Right kidney (tissue), 9 donors: ENCODE measurements at places on chromosomes 11 and 22.

- DNase-seq, result no peak
These were observed 629.5 kb downstream of the NTM start for GRCh38 chr11:131999955-132000354.

- no peak for DNase-seq
These were observed 11.8 kb downstream of the RFPL1 start for GRCh38 chr22:29450222-29450621.

DNA sequence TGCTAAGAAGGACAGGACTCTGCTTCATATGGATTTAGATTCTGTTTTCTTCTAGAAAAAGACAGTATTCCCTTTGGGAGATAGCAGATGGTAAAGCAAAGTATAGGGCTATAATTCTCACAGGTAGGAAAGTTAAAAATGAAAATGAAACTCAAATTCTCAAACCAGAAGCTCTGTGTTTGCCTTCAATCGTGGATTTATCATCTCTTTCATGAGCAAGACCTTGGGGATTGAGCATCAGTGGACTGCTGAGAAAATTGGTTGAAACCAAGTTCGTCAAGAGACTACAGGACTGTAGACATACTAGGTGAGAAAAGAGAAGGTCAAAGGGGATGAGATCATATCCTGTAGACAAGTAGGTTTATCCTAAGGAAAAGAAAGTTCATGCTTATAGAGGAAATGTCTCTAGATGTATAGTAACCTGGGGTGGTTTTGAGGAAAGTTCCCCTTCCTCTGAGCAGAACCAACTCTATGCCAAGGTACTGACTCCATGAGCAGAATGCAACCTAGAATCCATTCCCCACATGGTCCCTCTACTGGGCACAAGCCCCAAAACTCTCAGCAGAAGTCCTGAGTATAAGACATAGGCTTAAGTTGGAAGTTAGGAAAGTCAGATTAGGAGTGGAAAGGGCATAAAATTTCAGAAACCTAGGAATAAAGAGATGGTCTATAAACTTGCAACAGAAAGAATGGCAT lies 46.5 kb downstream of the SLC5A12 start:
- no peak for DNase-seq

DNA sequence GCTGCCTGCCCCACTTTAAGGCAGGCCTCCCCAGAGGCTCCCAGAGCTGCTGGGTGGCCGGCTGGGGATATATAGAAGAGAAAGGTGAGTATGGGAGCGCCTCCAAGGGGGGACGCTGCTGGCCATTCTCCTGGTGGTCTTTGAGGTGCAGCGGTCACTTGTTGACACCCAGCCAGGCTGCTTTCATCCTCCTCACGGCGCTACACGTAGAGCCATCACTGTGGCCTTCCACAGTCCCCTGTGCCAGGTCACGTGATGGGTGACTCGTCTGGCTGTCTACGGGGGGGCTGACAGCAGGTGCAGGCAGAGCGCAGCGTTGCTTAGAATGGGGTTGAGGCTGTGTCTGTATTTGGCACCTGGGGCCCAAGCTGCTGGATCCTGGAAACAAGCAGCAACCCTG lies 1.9 kb downstream of the ACR start:
- DNase-seq, result no peak

DNA sequence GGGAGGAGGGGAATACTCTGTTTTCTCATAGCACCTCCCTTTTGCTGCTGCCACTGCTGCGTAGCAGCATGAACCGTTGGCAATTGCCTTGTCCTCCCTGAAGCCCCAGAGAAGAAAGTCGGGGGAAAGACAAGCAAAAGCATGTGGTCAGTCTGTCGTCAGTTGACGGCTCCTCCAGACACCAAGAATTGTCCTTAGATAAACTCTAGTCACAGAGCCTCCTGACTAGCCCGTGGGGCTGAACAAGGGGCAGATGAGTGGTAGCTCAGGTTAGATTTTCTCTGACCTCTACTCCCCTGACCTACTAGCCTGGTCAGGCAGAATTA lies 126.4 kb upstream of the HSD17B12 start:
- no peak for DNase-seq

DNA sequence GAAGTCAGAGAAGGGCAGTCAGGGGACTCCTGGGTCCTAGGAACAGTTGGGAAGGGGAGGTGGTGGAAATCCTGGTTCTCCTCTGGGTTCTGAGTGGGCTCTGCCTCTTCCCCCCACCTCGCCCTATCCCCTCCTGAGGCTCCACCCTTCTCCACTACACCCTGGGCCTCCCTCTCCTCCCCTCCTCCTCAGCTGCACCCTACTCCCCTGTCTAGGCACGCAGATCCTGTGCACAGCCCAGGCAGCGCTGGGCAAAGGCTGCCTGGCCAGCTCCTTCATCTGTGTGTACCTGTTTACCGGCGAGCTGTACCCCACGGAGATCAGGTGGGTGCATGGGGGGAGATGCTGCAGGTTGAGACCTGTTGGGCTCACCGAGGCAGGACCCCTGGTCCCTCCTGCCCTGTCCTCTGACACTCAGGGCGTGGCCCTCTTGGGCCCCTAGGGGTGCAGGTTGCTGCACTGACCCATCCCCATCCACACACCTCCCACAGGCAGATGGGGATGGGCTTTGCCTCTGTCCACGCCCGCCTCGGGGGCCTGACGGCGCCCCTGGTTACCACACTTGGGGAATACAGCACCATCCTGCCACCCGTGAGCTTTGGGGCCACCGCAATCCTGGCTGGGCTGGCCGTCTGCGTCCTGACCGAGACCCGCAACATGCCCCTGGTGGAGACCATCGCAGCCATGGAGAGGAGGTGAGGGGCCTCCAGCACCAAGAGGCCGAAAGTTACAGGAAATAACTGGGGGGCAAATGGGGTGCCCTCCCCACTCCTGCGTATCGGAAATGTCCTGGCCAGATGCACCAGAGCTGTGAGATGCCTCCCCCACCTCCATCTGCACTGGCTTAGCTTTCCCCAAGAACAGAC lies 25.3 kb upstream of the POLA2 start:
- no peak for DNase-seq

DNA sequence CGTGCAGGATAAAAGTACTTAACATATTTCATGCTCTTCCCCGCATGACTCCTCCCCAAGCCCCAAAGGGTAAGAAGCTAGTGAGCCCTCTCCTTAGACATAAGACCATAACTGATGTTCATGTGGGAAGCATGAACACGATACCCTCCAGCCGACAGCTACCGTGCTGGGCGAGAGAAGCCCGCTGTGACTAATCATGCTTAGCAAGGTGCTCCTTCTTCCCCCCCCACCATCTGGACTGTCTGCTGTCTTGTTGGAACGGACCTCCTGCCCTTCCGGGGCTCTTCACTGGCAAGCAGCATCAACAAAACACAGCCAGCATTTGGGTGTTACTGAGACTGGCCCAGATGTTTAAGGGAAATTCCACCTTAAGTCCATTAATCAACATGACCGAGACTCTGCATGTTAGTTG lies 200.6 kb downstream of the DBX1 start:
- no peak for DNase-seq

DNA sequence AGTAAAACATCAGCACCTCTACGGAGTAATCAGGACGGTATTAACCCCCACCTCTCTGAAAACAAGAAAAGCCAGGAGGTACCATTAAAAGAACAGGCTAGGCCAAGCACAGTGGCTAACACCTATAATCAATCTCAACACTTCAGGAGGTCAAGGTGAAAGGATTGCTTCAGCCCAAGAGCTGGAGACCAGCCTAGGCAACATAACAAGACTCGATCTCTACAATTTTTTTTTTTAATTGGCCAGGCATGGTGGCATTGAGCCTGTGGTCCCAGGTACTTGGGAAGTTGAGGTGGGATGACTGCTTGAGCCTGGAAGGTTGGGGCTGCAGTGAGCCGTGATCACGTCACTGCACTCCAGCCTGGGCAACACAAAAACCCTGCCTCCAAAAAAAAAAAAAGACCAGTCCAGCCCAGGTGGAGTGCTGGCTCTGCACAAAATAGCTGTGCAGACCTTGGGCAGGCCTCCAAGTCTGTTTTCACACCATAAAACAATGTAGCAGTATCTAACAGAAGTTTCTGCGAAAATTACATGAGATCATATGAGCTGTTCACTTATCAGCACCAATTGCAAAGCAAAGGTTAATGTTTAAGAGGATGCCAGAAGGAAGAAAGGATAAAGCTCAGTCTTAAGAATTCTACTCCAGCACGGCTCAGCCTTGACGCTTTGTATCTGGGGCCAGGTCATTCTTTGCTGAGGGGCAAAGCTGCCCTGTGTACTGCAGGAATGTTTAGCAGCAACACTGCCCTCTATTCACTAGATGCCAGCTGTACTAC lies 14.8 kb downstream of the CHKA start:
- DNase-seq, result no peak

DNA sequence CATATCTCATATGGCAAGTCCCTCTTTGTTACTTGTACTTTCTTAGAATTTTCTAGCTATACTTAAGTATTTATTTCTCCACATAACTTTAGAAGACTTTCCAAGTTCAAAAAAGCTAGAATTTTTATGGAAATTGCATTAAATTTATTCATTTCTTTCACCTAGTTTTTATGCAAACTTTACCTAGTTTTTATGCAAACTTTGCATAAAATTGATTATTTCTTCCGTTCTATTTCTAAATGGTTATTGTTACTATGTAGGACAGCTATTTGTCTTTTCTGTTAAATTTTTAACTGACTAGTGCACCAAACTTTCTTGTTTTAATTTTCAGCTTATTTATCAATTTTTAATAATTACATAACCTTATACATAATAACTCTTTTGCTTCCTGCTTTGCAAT lies 3.2 kb upstream of the CREBZF start:
- DNase-seq, result no peak

- DNase-seq, result no peak
These were observed 90.2 kb downstream of the CCDC73 start for GRCh38 chr11:32704261-32704660.

DNA sequence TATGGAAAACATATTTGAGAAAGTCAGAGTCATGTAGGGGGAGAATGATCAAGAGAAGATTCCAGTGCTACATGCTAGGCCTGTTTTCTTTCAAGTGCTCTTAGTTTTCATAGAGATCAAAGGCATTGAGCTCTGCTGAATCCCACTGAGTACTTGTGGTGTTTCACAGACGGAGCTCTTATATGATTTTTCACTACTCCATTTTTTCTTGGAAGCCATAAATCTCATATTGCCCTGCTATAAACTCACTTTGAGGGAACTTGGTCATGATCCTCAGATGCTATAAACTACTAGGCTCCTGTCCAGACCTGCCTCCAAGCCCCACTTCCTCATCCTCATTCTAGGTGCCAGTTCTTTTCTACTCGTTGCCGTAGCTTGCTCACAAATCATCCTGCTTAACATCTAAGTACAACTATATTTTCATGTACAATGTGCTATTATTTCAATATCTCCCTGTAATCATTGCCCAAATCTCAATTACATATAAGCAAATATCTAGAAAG lies 180.8 kb upstream of the CCDC179 start:
- no peak for DNase-seq

DNA sequence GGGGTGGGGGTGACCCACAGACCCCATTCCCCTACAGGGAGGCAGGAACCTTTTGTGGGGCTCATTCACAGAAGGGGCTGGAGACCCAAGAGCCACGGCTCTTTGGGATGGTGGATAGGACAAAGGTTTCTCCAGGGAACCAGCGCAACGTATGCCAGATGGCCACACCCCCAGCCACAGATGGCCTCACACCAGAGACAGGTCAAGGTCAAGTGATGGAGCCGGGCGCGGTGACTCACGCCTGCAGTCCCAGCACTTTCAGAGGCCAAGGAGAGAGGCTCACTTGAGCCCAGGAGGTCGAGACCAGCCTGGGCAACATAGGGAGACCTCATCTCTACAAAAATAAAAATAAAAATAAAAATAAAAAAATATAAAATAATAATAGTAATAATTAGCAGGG lies 17.1 kb upstream of the BRSK2 start:
- no peak for DNase-seq

- DNase-seq, result no peak
These were observed 549.3 kb upstream of the CCDC90B start for GRCh38 chr11:83835423-83835822.

GRCh38 chr11:28132548-28132947 lies 24.4 kb downstream of the METTL15 start:
- DNase-seq, result no peak

- no peak for DNase-seq
These were observed 133.7 kb upstream of the FIBIN start for GRCh38 chr11:26860091-26860780.

DNA sequence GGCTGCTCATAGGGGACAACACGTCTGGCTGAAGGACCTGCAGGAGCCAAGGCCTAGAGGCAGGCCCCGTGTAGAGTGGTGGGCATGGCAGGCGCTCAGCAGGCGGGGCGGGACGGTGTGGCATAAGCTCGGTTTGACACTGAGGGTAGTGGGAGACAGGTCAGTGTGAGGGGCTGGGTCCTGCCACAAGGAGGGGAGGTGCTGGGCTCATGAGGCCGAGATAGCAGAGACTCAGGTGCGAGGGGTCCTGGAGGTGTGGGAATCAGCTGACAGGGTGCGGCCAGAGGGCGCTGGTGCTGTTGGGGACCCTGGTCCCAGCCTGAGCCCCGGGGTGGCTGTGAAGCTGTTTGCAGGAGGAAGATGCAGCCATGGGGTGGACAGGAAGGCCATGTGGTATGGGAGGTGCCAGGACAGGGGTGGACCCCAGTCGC lies 6.7 kb downstream of the SLC22A12 start:
- no peak for DNase-seq

GRCh38 chr22:45885171-45885840 lies 91.7 kb downstream of the WNT7B start:
- DNase-seq, result no peak

- DNase-seq, result no peak
These were observed 126.6 kb downstream of the DSCAML1 start for GRCh38 chr11:117670443-117670842.

- no peak for DNase-seq
These were observed 183 bp upstream of the ABCG4 start for GRCh38 chr11:119148720-119149017.

- peak; percentile 93 for DNase-seq
These were observed at the start of gene OTUB1 for GRCh38 chr11:63986156-63986931. Gene OTUB1 (plus strand): TSS chr11:63986438. CDS start chr11:63986457, 19 bp downstream.

GRCh38 chr11:115674176-115674936 lies 170.1 kb upstream of the CADM1 start:
- DNase-seq, result no peak

GRCh38 chr11:63564056-63564774 lies 1.0 kb upstream of the PLAAT2 start:
- DNase-seq, result peak; percentile 37

DNA sequence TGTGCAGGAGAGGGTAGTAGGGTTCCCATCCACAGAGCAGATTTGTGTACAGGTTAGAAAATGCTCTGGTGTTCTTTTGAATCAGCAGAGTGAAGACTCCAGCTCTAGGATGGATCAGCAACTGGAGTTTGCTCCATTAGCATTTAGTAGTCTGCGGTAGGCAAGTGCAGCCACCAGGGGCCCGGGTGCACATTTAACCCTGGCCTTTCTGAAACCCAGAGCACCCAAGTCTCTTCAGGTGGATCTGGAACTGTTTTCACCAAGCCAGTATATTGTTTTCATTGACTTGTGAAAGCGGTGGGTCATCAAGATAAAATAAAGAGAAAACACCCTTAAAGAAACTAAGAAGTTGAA lies 100.8 kb upstream of the CLPB start:
- DNase-seq, result no peak

DNA sequence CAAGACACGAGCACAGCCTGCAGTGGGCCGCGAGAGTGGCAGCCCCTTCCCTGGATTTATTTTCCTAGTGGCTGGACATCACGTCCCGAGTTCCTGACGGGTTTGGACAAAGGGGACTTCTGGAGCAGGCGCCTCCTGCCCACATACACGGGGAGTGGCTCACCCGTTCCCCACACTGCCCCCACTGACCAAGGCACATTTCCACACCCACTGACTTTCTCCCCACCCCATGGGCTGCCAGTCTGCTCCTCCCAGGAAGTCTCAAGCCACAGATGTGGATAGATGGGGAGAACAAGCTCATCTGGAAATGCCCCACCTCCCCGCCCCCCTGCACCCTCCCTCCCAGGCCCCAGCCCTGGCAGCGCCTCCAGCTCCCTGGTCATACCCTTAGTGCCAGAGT lies 34.0 kb upstream of the FADD start:
- DNase-seq, result no peak
